ENCODE measurements at places on chromosomes 16 and 17.

DNA sequence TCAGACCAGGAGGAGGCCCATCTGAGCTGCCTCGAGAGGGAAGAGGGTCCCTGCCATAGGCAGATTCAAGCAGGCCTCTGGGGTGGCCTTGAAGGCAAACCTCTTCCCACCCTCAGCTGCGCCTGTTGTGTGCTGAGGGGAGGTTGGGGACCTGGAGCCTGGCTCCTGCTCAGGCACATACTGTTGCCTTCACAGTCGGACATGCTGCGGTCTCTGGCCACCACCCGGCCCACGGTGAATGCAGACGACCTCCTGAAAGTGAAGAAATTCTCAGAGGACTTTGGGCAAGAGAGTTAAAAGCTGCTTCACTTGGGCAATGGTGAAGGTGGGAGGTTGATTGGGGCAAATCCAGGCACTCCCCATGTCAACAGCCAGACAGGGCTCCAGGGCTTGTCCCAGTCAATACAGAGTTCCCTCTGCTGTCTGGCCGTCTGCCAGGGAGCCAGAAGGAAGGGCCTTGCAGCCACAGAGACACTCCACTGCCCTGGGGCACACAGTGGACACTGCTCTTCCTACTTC is 6.3 kb downstream of the PDF start:
- H3K4me3 ChIP-seq = no peak overlapping the region
- peaks cover 22% of the 10 kb centered on the region for H3K4me1 ChIP-seq
- no peaks in the 10 kb centered on the region for H3K27me3 ChIP-seq
- H3K36me3 ChIP-seq = peaks cover 23% of the 10 kb centered on the region
- DNase-seq = no peak

GRCh38 chr16:84434800-84435199 is 66.5 kb downstream of the ATP2C2 start:
- no peak overlapping the region for H3K27ac ChIP-seq
- DNase-seq = peak; percentile 45
- H3K27me3 ChIP-seq = no peaks in the 10 kb centered on the region
- no peak overlapping the region for H3K4me3 ChIP-seq
- H3K4me1 ChIP-seq = peaks cover 12% of the 10 kb centered on the region
- H3K36me3 ChIP-seq = no peaks in the 10 kb centered on the region

DNA sequence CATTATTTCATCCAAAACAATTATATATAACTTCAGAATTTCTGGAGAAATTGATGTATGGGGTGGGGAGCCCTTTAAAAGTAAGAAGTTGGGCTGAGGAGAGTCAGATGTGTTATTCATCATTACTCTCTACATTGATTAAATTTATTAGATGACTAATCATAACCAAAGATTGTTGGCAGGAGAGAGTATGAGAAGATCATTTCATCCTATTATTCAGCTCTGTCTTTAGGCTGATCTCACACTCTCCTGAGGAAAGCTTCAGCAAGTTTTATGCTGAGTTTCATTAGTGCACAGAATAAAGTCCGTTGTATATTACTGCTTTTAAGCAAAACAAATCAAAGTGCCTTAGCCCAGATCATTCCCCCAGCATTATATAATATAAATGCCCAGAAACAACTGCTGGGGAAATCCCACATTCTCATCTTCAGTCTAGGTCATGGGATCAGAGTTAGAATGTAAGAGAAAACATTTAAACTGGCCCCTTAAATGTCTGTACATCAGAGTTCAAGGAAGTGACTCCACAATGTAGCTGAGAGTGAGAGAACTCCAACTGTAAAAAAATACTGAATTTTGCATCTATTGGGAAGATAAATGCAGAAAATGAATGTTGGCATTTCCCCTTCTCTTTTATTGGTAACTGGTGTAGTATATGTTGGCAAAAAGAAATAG is 130.1 kb upstream of the HLF start:
- no peaks in the 10 kb centered on the region for H3K27me3 ChIP-seq
- no peaks in the 10 kb centered on the region for H3K4me1 ChIP-seq
- no peaks in the 10 kb centered on the region for H3K36me3 ChIP-seq
- no peak overlapping the region for H3K4me3 ChIP-seq
- no peak overlapping the region for H3K27ac ChIP-seq

- H3K27ac ChIP-seq = no peak overlapping the region
- H3K4me3 ChIP-seq = no peak overlapping the region
- H3K36me3 ChIP-seq = no peaks in the 10 kb centered on the region
These were observed 2.3 kb downstream of the RPRML start for GRCh38 chr17:46976626-46977270.

GRCh38 chr16:1745900-1746692 is 25.2 kb downstream of the NME3 start:
- no peak overlapping the region for H3K4me3 ChIP-seq
- DNase-seq = no peak
- H3K36me3 ChIP-seq = no peaks in the 10 kb centered on the region
- H3K4me1 ChIP-seq = no peaks in the 10 kb centered on the region

GRCh38 chr17:67051155-67051538 is 6.8 kb downstream of the CACNG1 start:
- no peak overlapping the region for H3K27ac ChIP-seq
- no peak overlapping the region for H3K4me3 ChIP-seq
- peak; percentile 22 for DNase-seq
- H3K4me1 ChIP-seq = no peaks in the 10 kb centered on the region

DNA sequence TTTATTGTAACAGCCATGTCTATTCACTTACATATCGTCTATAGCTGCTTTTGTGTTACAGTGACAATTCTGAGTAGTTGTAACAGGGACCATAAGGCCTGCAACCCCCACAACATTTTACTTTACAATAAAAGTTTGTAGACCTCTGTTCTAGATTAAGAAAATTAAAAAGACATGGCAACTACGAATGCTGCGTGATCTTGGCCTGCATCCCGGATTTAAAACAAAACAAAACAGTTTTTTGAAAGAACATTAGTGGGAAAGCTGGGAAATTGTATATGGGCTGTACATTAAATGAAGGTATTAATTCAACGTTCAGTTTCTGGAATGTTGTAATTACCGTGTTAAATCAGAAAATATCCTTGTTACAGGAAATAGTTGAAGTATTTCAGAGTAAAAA is 64.1 kb downstream of the RMI2 start:
- no peak overlapping the region for H3K27ac ChIP-seq
- no peak for DNase-seq
- no peaks in the 10 kb centered on the region for H3K27me3 ChIP-seq
- H3K4me1 ChIP-seq = no peaks in the 10 kb centered on the region
- no peak overlapping the region for H3K4me3 ChIP-seq

- DNase-seq = no peak
- H3K36me3 ChIP-seq = no peaks in the 10 kb centered on the region
- H3K27me3 ChIP-seq = no peaks in the 10 kb centered on the region
These were observed 162.6 kb upstream of the CDH13 start for GRCh38 chr16:82464187-82464586.

DNA sequence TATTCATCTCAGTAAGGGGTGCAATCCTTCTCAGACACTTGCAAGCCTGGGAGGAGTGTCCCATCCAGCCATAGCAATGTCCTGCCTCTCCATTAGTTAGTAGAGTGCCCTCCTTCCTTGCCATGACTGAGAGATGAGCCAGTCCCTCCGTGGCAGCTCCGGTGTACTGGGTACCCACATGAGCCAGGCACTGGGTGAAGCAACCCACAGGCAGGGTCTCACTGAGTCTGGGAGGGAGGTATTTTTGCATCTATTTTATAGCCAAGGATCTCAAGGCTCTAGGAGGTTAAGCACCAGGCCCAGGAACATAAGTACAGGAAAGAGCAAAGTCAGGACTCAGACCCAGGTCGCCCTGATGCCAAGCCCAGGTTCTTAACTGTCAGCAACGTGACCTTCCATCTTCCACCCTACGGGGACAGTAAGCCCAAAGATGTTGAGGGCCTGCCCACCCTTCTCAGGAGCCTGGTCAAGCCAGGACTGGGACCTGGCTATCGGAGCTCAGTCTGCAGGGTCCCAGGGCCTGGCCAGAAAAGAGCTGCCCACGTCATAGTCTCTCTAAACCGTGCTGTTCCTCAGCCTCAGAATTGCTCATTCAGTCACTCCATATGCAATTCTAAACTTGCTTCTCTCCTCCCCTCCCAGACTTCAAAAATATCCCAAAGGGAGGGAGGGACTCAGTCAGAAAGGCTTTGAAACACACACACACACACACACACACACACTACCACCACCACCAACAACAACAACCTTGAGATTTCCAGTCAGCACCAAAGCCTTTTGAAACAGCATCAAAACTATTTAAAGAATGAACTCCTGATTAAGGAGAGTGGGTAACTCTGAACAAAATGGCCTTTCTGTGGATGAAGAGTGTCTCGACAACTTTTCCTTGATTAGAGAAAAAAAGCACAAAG is 16.6 kb downstream of the NOS2 start:
- H3K4me1 ChIP-seq = no peaks in the 10 kb centered on the region
- no peak for DNase-seq
- no peaks in the 10 kb centered on the region for H3K36me3 ChIP-seq
- H3K27me3 ChIP-seq = no peaks in the 10 kb centered on the region

DNA sequence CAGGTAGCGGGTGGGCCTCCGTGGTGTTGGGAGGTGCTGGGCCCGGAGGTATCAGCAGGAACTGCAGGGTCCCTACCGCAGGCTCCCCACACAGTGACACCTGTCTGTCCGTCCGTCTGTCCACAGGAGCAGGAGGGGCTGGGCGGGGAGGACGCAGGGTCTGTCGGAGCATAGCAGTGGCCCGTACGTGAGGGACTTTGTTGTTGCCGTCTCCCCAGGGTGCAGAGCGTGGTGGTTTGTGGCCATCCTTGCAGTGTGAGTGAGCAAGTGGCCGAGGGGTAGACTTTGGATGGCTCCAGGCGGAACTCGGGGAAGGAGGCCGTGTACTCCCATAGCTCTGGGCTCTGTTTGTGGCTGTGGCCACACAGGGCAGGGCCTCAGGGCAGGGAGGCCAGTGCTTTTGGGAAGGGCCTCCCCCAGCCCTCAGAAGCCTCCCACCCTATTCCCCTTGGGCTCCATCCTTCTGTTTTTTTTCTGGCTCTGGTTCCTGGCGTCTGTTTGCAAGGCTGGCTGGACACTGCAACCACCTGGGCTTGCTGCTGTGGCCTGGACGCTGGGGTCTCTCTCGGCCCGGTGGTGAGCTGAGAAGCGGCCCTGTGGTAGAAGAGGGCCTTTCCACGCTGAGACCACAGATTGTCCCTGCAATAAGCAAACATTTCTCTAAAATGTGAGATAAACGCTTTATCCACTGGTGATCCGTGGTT is 41.0 kb upstream of the ZNF750 start:
- H3K36me3 ChIP-seq = no peaks in the 10 kb centered on the region
- no peaks in the 10 kb centered on the region for H3K27me3 ChIP-seq
- DNase-seq = no peak
- H3K4me1 ChIP-seq = peaks cover 40% of the 10 kb centered on the region
- peak overlapping the region; percentile 94 for H3K27ac ChIP-seq

DNA sequence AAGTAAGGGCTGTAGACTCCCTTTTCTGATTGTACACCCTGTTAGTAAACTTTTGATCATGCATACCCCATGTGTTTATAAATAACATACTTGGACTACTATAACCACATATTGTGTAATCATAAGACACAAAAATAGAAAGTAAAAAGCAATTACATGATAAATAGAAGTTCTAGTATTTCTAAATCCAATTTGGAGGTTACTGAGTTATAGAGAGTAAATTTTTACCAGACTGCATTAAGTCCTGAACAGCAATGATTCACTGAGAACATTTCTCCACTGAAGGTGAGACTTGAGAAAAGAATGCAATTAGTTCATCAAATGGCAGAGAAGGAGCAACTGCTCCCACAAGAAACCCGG is 7.7 kb upstream of the TBKBP1 start:
- no peak overlapping the region for H3K27ac ChIP-seq
- peaks cover 9% of the 10 kb centered on the region for H3K36me3 ChIP-seq
- no peaks in the 10 kb centered on the region for H3K27me3 ChIP-seq
- no peaks in the 10 kb centered on the region for H3K4me1 ChIP-seq
- no peak overlapping the region for H3K4me3 ChIP-seq
- DNase-seq = no peak

DNA sequence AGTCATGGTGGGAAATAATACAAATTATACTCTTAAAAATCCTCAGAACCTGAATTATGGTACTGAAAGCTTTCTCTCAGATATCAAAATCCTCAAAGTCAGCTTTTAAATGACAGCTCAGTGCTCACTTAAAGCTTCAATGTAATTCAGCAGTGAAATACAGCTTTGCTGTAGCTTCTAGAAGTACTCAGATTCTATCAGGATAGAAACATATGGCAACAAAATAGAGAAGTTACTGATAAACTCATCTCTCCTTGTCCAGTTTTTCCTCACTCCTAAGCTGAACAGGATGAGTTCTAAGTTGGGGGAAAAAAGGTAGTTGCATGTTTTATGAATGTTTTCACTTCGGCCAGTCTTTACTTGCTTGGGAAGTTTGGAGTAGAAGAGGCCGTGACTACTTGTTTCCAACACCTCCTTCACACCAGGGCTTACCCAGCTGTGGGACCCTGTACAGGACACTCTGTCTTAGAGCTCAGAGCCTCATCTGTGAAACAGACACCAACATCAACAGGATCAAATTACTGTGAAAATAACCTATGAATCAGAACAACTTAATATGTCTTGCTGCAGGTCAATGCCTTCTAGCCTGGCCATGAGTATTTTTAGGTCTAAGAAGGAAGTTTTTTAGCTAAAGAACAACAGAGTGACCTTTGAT is 30.2 kb downstream of the OGFOD1 start:
- no peaks in the 10 kb centered on the region for H3K4me1 ChIP-seq
- no peaks in the 10 kb centered on the region for H3K36me3 ChIP-seq
- H3K4me3 ChIP-seq = no peak overlapping the region
- H3K27me3 ChIP-seq = no peaks in the 10 kb centered on the region
- H3K27ac ChIP-seq = peak overlapping the region; percentile 65
- no peak for DNase-seq

- no peaks in the 10 kb centered on the region for H3K27me3 ChIP-seq
- no peak overlapping the region for H3K27ac ChIP-seq
- peaks cover 26% of the 10 kb centered on the region for H3K4me1 ChIP-seq
- H3K4me3 ChIP-seq = no peak overlapping the region
- no peak for DNase-seq
- H3K36me3 ChIP-seq = peaks cover 3% of the 10 kb centered on the region
These were observed 189.6 kb downstream of the MSI2 start for GRCh38 chr17:57445772-57446472.

- no peak for DNase-seq
- H3K4me1 ChIP-seq = no peaks in the 10 kb centered on the region
- H3K36me3 ChIP-seq = no peaks in the 10 kb centered on the region
- H3K27ac ChIP-seq = peak overlapping the region; percentile 3
These were observed 9.0 kb upstream of the PPP1R27 start for GRCh38 chr17:81843713-81844326.
